Adrenal gland (tissue), 19 donors: ENCODE measurements at places on chromosomes 6 and 20.

DNA sequence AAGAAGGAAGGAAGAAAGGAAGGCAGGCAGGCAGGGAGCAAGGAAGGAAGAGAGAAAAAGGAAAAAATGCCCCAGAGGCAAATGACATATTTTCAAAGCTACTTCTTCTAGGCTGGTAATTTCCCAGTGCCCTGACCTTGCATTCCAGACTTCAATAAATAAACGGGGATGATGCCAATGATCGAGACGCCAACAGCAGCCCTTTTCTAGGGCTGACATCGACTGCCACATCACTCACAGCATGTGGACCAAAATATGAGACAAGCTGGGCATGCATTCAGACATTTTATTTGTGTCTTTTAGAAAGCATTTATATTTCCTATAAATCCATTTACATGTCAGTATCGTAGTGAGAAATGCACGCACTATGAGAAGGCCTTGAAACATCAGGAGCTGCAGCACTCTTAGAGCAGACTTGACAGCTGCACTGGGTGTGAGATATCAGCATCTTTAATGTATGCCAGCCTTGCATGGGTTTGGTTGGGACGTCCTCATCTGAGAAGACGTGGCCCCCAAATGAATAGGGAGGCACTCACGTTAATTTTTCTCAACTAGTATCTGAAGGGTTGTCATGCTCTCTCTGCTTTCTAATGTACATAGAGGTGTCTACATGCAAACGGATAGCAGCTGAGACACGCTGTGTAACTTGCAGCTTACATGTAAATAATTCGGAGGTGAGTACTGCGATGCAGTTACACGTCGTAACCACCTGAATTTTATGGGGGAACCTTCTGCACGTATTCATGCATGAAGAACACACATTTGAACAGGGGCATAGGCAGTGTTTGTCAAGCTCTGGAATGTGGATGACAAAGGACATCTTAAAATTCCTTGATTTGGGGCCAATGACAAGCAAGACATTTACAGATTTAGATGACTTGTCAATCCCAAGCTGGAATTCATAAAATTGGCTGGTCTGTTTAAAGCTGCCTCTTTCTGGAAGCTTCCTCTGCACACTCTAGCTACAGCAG lies 149.1 kb upstream of the AGPAT4 start:
- H3K36me3 ChIP-seq: no peaks in the 10 kb centered on the region
- peaks cover 17% of the 10 kb centered on the region for H3K4me1 ChIP-seq
- H3K27me3 ChIP-seq: no peaks in the 10 kb centered on the region
- no peak overlapping the region for H3K4me3 ChIP-seq
- peak; percentile 50 for DNase-seq
- peak overlapping the region; percentile 40 for H3K27ac ChIP-seq

DNA sequence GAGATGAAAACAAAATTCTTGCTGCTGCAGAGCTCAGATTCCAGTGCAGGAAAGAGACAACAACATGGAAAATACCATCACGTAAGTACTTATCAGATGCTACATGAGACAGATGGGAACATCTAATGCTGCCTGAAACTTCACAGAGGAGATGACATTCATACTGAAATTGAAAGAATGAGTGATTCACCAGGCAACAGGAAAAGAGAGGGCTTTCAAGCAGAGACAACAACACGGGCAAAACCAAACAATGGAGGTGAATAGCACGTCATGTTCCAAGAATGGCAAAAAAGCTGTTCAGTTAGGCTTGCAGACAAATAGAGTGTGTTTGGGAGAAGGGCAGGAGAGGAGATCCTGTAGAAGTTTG lies 39.3 kb downstream of the GTF2H5 start:
- H3K36me3 ChIP-seq: no peaks in the 10 kb centered on the region
- H3K4me1 ChIP-seq: no peaks in the 10 kb centered on the region
- H3K27me3 ChIP-seq: no peaks in the 10 kb centered on the region
- no peak for DNase-seq
- no peak overlapping the region for H3K4me3 ChIP-seq

GRCh38 chr6:143928853-143929252 lies 64.6 kb downstream of the ZC2HC1B start:
- no peak overlapping the region for H3K27ac ChIP-seq
- no peaks in the 10 kb centered on the region for H3K36me3 ChIP-seq
- DNase-seq: no peak
- no peak overlapping the region for H3K4me3 ChIP-seq
- no peaks in the 10 kb centered on the region for H3K4me1 ChIP-seq

DNA sequence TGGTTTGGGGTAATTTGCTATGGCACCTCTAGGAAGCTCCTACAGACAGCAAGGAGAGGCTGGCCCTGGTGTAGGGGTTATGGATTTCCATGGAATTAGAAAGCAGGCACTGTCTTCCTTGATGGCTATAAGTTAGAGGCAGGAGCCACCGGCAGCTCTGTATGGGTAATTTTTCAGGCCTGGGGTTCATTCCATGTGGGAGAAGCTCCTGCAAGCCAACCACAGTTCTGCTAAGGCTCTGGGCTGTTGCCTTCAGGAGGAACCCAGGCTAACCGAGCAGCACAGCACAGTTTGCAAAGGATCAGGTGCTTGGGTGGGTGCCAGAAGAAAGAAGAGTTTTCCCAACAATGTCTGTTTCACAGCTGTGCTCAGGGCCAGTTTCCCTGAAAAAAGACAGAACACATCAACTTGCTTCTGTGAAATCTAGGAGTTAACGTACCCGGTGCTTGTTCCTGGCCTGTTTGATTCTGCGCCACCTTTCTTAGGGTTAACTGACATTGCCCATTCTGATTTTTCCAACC lies 162.8 kb upstream of the MYLIP start:
- no peaks in the 10 kb centered on the region for H3K4me1 ChIP-seq
- H3K36me3 ChIP-seq: no peaks in the 10 kb centered on the region
- no peaks in the 10 kb centered on the region for H3K27me3 ChIP-seq
- H3K4me3 ChIP-seq: no peak overlapping the region
- no peak overlapping the region for H3K27ac ChIP-seq
- DNase-seq: no peak

DNA sequence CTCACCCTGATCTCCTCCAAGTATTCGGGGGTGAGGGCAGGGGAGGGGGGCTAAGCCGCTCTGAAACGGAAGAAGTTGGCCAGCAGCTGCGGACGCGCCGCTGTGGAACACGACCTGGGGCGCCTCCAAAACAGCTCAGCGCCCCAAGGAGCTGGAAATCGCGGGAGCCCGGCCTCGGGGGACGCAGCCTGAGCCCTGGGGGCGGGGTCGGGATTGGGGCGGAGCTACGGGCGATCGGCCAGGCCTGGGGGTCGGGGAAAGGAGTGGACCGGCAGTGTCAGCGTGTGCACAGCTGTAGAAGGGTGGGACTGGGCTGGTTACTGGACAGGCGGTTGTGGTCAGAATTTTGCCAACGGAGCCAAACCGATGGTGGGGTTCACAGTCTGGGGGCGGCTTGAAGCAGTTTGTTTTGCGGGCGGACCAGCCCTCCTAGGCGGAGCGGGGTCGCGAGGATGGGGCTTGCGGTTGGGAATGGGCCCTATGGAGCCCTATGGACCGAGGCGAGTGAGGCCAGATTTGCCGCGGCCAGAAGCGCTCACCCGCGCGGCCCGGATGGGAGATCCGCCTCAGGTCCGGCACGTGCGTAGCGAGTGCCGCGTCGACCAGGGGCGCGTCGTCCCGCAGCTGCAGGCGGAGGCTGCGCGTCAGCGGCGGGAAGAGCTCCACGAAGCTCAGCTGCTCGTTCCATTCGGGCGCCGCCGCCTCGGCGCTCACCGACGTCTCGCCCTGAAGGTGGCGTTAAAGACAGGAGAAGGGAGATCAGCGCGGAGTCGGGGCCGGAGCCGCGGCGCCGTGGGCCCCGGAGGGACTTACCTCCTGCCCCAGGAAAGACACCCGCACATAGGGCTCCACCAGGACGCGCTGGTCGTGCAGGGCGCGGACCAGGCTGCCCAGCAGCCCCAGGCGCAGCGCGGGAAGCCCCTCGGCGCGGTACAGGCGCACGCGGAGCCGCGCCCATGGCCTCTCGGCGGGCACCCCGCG lies 14.3 kb upstream of the SPAG4 start:
- H3K27me3 ChIP-seq: no peaks in the 10 kb centered on the region
- peak; percentile 81 for DNase-seq
- no peak overlapping the region for H3K4me3 ChIP-seq
- H3K4me1 ChIP-seq: peaks cover 15% of the 10 kb centered on the region
- H3K27ac ChIP-seq: no peak overlapping the region

- H3K4me1 ChIP-seq: peaks cover 41% of the 10 kb centered on the region
- DNase-seq: no peak
- H3K27ac ChIP-seq: peak overlapping the region; percentile 63
- H3K27me3 ChIP-seq: no peaks in the 10 kb centered on the region
- no peaks in the 10 kb centered on the region for H3K36me3 ChIP-seq
These were observed 27.5 kb downstream of the NCOA7 start for GRCh38 chr6:125818225-125818657.

GRCh38 chr6:41477572-41477971 lies 68.6 kb upstream of the FOXP4 start:
- H3K27me3 ChIP-seq: no peaks in the 10 kb centered on the region
- no peak overlapping the region for H3K27ac ChIP-seq
- no peaks in the 10 kb centered on the region for H3K36me3 ChIP-seq
- H3K4me3 ChIP-seq: no peak overlapping the region

DNA sequence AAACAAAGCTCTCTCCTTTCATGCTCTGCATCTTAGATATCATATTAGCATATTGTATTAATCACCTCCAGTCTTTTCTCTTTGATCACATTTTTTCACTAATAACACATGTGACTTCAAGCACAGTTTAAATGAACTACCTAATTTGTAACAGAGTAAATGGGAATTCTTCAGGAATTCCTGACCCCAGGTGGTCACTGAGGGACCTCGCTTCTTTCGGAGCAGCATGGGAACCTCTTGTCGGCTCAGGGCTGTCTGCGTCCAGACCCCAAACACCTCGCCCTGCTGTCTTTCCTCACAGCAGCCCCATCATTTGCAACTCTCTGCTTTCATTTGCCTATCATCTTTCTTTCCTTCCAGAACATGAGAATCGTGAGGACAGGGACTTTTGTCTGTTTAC lies 103.5 kb downstream of the DACT2 start:
- no peaks in the 10 kb centered on the region for H3K27me3 ChIP-seq
- no peaks in the 10 kb centered on the region for H3K4me1 ChIP-seq
- H3K4me3 ChIP-seq: no peak overlapping the region
- no peak for DNase-seq

GRCh38 chr6:35025232-35026188 lies 115.6 kb downstream of the TCP11 start:
- no peak overlapping the region for H3K4me3 ChIP-seq
- no peaks in the 10 kb centered on the region for H3K27me3 ChIP-seq
- no peak for DNase-seq
- H3K36me3 ChIP-seq: peaks cover 4% of the 10 kb centered on the region
- peak overlapping the region; percentile 63 for H3K27ac ChIP-seq

DNA sequence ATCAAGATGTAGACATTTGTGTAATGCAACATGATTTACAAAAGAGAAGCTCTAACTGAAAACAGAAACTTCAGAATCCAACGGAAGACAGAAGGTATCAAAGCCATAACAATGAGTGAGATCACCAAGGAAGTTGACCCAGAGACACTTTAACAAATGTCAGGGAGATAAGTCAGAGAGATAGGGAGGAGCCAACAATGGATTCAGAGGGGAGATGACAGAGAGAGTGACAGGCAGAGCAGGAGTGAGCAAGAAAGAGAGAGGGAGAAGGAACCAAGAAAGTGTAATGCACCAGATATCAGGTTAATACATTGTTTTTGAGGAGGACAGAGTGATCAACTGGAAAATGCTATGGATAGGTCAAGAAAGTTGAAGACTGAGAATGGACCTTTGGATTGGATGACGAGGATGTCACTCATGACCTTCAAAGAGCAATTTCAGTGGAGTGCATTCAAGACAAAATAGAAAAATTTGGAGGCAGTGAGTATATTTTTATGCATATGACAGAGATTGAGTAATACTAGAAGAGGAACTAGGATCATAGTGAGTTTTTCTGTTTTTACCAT lies 86.6 kb downstream of the TRDN start:
- no peaks in the 10 kb centered on the region for H3K27me3 ChIP-seq
- H3K4me3 ChIP-seq: no peak overlapping the region
- DNase-seq: no peak
- no peaks in the 10 kb centered on the region for H3K36me3 ChIP-seq
- peaks cover 8% of the 10 kb centered on the region for H3K4me1 ChIP-seq

DNA sequence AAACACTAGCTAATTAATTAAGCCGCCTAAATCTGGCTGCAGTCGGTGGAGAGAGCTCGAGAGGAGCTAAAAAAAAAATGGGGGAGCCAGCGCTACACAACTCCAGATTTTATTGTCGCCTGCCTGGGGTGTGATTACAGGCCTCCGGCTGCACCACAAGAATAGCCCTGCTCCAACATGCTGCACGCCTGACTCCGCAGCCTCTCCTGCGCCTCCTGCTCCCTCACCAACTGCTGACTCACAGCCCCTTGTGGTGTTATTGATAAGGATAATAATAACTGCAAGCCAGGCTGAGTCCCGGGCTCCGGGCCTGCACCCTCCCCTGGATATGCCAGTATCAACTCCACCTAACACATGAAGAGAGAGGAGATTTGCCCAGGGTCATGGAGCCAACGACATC lies 16.8 kb downstream of the SIRPA start:
- H3K27ac ChIP-seq: no peak overlapping the region
- peaks cover 21% of the 10 kb centered on the region for H3K36me3 ChIP-seq

DNA sequence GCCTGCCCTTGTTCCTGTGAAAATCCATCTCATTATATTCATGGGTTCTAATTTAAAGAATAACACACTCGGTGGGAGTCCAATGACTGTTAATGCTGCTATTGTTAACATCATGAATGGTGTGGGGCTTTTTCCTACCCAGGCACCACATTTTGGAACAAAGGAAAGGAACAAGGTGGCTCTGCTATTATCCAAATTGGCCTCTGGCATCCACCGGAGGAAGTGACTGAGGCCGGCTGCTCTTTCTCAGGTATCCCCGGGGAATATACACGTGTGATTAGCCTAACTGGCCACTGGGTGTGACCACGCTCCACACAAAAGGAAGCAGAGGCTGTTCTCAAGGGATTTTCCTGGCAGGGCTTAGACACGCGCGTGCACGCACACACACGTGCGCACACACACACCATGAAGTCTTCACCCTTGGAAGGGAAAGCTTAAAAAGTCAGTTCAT lies 601.2 kb upstream of the ARID1B start:
- H3K27me3 ChIP-seq: no peaks in the 10 kb centered on the region
- no peak overlapping the region for H3K4me3 ChIP-seq
- no peaks in the 10 kb centered on the region for H3K4me1 ChIP-seq
- no peak overlapping the region for H3K27ac ChIP-seq
- DNase-seq: no peak

DNA sequence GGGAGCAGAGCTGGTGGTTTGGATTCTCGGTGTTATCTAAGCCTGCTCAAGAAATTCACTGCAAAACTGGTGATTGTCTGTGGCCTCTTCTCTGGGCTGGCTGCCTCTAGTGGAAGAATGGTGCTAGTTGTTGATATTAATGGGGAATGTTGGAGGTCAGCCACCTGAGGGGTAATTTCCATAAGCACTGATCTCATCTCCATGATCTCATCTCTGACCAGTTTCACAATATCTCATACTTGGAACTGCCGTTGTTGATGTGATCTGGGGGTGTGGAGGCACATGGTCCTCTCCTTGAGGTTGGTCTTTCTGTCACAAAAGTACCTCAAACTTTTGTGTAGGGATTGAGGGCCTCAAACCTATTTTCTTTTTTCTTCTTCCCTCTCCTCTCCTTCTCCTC lies 102.6 kb downstream of the CD109 start:
- H3K4me3 ChIP-seq: no peak overlapping the region
- H3K4me1 ChIP-seq: no peaks in the 10 kb centered on the region
- no peaks in the 10 kb centered on the region for H3K36me3 ChIP-seq
- H3K27ac ChIP-seq: no peak overlapping the region
